ENCODE measurements at places on chromosomes 1 and 21.

GRCh38 chr1:205701891-205702290, 21.6 kb upstream of the SLC45A3 start:
- no peak for DNase-seq

DNA sequence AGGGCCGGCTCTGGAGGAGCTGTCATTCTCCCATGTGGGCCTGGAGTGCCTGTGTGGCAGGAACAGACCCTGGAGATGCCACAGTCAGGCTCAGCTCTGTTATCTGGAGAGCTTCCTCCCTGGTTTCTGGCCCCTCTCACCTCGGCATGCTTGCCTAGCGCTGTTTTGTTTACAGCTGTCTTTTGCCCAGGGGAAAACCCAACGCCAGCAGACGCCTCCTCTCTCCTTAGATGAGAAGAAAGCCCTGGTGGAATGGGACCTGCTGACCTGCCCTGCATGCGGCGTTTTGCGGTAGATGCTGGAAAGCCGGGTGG, 104.9 kb downstream of the CRYAA start:
- DNase-seq, result no peak

DNA sequence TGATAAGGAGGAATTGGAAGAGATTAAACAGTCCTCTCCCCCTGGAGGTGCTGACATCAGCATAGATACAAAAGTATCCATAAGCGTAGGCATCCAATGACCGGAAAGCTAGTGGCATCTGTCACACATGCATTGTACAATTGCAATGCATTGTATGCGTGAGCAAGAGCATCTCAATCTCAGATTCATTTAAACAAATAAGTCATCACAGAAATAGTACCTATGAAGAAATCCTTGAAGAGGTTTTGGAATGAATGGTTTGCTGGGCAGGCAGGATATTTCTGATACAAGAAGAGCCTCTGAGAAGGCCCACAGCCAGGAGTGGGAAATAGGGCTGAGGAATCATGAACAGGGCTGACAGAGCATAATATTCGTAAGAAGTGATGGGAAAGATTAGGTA, 88.9 kb upstream of the ABCD3 start:
- no peak for DNase-seq

GRCh38 chr21:43981871-43982210, 30.3 kb upstream of the TRAPPC10 start:
- DNase-seq, result no peak

DNA sequence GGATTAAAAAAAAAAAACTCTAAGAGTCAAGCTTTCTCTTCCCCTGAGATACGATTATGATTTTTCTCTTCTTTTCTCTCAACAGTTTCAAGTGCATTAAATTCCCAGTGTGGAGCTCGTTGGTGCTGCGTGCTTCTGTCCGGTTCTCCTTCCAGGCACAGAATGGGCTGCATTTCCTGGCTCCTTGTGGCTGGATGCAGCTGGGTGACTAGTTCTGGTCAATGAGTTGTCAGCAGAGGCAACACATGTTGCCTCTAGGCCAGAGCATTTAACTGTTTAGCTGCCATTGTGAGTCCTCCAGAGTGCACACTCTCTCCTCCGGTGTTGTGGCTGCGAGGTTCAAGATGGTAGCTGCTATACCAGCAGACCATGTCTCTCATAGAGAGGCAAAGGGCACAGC, 312.9 kb downstream of the RRAGC start:
- DNase-seq, result no peak

Data from astrocyte of the spinal cord (primary cell).